ENCODE measurements at places on chromosomes 1 and 21. TPM values are rescaled to one million over a fixed set of nuclear protein-coding genes. Genes with fewer than 3 reads are reported as not detected.

The USP21 gene
- 28.1 TPM for total RNA-seq

- no peak for DNase-seq
- H3K4me1 ChIP-seq, result no peaks in the 10 kb centered on the region
- H3K36me3 ChIP-seq, result no peaks in the 10 kb centered on the region
- no peaks in the 10 kb centered on the region for H3K27me3 ChIP-seq
- H3K27ac ChIP-seq, result no peak overlapping the region
- H3K4me3 ChIP-seq, result no peak overlapping the region
Measured at GRCh38 chr1:52127181-52128180, 14.4 kb upstream of the ZFYVE9 start.

The GPR25 gene
- not detected for total RNA-seq

GRCh38 chr1:27604579-27605299 lies 795 bp upstream of the AHDC1 start:
- no peak for DNase-seq
- no peaks in the 10 kb centered on the region for H3K36me3 ChIP-seq
- H3K4me3 ChIP-seq, result no peak overlapping the region
- no peaks in the 10 kb centered on the region for H3K27me3 ChIP-seq

GRCh38 chr1:203663294-203663693 lies 36.7 kb downstream of the ATP2B4 start:
- no peak overlapping the region for H3K27ac ChIP-seq
- H3K27me3 ChIP-seq, result no peaks in the 10 kb centered on the region
- no peak for DNase-seq
- H3K4me3 ChIP-seq, result no peak overlapping the region
- H3K36me3 ChIP-seq, result no peaks in the 10 kb centered on the region
- H3K4me1 ChIP-seq, result no peaks in the 10 kb centered on the region

Measured in aorta (tissue), 5 donors.